Activated CD4-positive, CD25-positive, alpha-beta regulatory T cell treated with anti-CD3 and anti-CD28 coated beads, Interleukin-2, amount 50 U/mL, for 16 hours (primary cell): ENCODE measurements at places on chromosomes 5 and 9.

DNA sequence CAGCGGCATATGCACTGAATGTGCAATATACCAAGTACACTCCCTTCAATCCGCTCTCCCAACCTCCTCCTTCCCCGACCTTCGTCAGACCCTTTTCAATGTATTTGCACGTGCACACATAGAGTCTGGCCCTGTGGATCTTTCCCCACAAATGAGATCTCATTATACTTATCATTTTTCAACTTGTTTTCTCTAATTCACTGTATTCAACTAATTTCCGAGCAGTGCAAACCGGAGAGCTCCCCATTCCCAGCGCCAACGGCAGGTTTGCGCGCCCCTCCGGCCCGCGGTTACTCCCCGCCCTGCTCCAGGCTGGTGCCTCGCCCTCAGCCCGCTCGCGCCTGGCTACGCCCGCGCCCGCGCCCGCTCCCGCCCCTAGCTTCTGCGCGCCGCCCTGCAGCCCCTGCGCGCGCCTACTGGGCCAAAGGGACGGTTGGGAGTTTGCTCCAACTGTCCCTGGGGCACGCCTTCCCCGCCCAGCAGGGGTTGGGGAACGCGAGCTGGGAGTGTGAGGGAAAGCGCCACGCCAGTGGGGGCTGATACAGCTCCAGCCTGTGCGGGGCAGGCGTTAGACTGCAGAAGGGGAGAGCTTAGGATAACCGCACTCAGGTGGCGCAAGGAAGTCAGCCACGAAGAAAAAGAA lies 3.3 kb upstream of the CDC20B start:
- DNase-seq, result no peak

GRCh38 chr5:115684513-115685037 lies 58.7 kb upstream of the TMED7 start:
- DNase-seq, result no peak

DNA sequence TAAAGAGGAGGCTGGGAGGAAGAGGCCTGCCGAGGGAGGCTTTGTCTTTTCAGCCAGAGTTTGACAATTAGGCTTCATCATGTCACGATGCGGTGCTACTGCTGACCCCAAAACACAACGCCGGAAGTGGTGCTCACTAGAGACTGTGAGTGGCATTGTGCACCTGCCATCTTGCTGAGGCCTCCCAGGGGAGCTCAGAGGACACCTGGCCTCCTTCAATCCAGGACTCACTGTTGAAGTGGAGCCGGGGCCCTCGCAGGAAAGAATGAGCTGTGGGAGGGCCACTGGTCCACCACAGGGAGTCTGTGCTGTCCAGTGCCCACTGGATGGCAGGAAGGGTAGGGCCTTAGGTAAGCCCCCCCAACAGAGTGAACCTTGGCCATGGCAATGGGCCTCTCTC lies 12.7 kb upstream of the SLC25A48 start:
- no peak for DNase-seq

GRCh38 chr5:81409896-81410295 lies 16.0 kb upstream of the ACOT12 start:
- no peak for DNase-seq

DNA sequence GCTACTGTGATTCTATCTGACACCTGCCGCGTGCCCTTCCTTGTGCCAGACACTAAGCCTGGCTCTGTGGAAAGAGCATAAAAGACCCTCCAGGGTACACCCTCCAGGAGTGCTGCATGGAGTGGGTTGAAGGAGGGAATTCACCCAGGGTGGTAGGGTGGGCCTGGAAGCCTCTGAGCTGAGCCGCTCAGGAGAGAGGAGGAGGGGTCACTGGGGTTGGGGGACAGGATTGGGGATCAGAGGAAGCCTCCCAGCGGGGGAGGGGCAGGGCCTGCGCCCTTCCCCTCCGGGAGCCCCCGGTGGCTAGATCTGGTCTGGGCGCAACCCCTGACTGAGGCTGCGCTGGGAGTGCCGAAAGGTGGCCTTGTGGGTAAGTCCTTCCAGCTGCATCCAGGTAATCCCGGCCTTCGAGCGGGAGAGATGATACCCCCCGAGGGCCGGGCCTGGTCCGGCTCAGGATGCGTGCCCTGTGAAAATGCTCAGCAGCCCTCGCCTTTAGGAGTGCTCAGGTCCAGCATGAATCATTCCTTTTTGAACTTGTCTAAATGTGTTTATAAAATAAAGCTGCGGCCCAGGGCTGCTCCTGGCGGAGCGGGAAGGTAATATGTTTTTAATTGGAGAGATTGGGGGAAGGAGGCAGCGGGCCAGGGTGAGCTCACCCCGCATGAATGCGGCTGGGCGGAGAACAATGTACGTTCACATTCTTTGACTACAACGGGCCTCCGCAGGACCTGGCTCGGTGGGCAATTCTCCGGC lies 118.1 kb upstream of the SMIM23 start:
- DNase-seq, result no peak

GRCh38 chr5:43601454-43602260 lies 1.3 kb upstream of the NNT start:
- DNase-seq, result no peak

GRCh38 chr5:91499943-91500531 lies 116.9 kb upstream of the ARRDC3 start:
- no peak for DNase-seq

DNA sequence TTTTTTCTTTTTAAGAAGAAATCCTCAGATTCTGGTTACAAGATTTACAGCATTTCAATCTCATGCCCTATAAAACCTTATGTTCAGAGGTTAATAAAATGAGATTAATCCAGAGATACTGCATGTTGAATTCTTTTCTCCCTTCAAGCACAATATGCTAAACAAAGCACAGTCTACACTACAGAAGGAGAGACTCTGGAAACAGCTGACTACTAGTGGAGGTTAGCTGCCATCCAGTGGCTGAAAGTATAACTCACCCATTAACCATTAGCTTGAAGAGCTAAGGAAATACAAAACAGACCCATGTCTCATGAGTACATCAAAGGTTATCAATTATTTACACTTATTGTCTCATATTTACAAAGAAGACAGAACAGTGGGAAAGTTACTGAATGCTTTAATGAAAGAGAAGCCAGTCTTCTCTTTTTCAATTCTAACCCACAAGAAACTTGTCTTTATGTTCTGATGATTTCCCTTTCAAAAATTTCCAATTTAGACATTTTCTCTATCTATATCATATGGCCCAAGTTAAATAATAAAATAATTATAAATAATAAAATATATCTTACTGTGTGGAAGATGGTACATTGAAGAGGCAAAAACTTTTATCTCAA lies 12.7 kb upstream of the DNAH5 start:
- no peak for DNase-seq

DNA sequence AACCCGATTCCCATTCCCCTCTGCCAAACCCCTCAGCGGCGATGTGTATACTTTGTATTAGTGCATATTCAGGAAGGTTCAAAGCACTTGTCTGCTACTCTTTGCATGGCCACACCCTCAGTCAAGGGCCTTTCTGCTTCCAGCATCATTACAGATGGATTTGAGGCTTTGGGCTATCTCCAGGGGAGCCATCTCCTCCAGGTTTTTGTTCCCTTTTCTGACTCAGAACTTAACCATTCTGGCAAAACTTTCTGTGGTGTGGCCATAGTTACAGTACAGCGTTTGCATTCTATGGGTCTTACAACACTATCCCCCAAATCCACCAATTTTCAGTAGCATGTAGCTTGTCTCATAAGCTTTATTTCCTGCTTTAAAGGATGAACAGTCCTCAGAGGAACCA lies 36.0 kb upstream of the SVEP1 start:
- no peak for DNase-seq

- DNase-seq, result no peak
Measured at GRCh38 chr5:24142341-24142740, 502.4 kb downstream of the CDH10 start.

GRCh38 chr9:111959468-111960359 lies 63.1 kb downstream of the UGCG start:
- DNase-seq, result no peak

GRCh38 chr5:77255617-77256016 lies 45.1 kb downstream of the PDE8B start:
- no peak for DNase-seq

- DNase-seq, result no peak
Measured at GRCh38 chr5:78345485-78345884, 14.9 kb upstream of the SCAMP1 start.

DNA sequence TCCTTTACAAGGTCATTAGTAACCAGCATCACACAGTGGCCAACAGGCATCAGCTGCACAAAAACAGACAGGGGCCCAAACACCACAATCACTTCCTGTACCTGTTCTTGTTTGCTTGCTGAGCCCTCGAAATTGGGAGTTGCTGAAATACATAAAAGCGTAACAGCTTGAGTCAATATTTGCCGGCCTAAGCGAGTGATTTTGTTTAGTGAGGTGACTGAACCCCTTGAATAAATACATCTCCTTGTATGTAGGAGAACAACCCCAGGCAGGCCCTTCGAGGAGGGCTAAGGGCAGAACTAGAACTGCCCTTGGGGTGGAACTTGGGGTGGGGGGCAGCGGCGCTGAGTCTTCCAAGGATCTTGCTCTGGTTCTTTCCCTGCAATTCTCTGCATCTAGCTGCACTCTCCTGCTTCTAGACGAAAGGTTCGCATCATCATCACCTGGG lies 502.5 kb downstream of the RASEF start:
- DNase-seq, result no peak

- no peak for DNase-seq
Measured at GRCh38 chr9:89305868-89306267, 5.1 kb upstream of the CKS2 start.

GRCh38 chr5:171421331-171422262 lies 2.1 kb downstream of the FGF18 start:
- DNase-seq, result no peak

GRCh38 chr5:98489021-98489420 lies 284.4 kb upstream of the RGMB start:
- no peak for DNase-seq

DNA sequence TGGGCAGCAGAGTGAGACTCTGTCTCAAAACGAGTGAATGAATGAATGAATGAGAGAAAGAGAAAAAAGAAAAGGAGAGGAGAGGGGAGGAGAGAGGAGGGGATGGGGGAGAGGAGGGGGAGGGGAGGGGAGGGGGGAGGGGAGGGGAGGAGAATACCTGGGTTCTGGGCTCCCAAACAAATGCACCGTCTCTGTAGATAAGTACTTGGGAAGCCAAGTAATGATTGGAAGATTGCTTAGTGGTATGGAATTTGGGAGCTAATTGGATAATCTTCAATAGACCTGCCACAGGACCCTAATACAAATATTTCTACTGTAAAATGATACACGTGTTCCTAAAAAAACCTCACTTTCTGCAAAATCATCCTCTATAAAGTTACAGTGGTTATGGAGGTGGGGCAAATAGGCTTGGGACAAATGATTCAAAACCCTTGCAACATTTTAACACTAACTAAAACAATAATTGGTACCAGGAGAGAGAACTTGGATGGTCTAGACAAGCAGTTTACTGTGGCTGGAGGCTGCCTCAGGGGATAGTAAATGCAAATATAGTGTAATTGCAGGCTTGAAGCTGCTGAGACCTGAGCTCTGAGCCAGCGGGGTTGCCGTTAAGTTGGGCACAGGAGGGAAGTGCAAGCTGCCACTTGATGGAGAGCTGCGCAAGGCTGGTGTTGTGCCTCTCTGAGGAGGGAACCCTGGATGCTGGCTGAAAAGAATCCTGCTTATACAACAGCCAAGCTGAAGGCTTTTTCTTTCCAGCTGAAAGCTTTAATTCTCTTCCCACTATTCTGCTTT lies 3.5 kb downstream of the HEMGN start:
- DNase-seq, result no peak

DNA sequence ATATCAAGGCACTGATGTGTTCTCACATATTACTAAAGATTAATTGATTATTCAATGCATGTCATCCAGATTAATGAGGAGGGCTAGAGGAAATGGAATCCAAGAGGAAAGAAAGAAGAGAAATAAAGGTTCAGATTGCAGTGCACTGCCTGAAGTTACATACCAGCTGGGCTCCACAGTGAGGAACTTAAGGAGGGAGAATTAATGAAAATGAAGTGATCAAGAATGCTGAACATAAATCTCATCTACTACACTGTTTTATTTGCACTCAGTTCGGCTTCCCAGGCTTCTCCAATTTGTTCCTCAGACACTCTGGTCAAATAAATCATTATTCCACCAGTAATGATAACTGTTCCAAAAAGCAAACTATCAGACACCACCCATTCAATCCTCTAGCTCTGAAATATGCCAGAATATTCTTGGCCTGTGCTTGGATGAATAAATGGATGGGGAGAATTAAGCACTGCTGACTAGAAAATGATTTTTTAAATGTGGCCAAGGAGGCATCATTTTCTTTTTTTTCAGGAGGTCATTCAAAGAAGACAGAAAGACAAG lies 88.6 kb upstream of the FBN2 start:
- no peak for DNase-seq

GRCh38 chr5:135034236-135034962 lies 371 bp upstream of the PITX1 start:
- DNase-seq, result no peak

DNA sequence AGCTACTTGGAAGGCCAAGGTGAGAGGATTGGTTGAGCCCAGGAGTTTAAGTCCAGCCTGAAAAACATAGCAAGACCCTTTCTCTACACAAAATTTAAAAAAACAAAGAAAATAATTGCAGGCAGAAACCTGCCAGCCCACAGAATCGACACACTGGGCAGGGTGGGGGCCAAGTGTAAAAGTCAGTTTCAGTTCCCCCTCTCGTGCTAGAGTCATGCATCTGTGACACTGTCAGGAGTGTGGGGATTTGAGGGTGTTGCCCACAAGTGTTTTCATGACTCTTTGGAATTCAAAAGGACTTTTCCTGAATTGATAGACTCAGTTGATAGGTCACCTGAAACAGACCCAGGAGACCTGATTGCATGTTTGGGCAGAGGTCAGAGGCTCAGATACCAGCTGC lies 47.6 kb downstream of the PRRC2B start:
- DNase-seq, result no peak

GRCh38 chr5:50709471-50709870 lies 43.0 kb downstream of the PARP8 start:
- no peak for DNase-seq

- DNase-seq, result no peak
Measured at GRCh38 chr5:123855609-123856008, 343.6 kb downstream of the CSNK1G3 start.
